HS-5 (cell line): ENCODE measurements at places on chromosomes 5 and 9.
A peak's percentile ranks its signal among the peaks of the same experiment; 100 is the strongest.

- DNase-seq = no peak
Observed at GRCh38 chr9:113231701-113232100, 10.4 kb downstream of the SLC31A1 start.

DNA sequence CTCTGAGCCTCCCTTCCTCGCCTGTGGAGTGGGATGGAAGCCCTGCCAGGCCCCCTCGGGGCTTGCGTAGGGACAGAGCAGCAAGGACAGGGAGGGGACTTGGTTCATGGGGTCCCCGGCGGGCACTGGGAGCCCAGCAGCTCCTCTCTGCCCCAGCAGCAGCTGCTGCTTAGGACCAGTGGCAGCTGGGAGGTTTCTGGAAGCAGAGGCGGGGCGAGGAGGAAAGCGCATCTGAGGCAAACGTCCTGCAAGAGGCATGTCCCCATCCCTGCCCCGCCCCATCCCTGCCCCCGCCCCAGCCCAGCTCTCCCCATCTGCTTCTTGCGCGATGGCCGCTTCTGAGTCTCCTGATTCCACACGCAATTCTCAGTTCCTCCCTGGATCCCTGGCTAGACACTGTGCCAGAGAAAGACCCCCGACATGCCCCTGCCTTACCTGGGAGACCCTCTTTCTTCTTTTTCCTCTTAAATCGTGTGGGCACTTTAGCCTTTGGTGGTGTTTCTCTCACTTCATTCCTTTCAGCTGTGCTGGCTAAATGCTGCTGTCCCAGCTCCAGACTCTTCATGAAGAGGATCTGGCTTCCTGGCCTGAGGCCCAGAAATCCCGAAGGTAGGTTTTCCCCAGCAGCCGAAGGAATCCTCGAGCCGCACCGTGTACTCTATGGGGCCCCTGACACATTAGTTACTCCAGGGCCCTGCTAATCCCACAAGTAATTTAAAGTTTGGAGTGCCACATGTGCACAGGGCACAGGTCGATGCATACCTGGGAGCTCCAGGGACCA, 4.4 kb upstream of the OR2S2 start:
- DNase-seq = no peak

- DNase-seq = no peak
Observed at GRCh38 chr5:139386050-139386438, 2.9 kb upstream of the SLC23A1 start.

- no peak for DNase-seq
Observed at GRCh38 chr5:62690421-62690820, 111.8 kb downstream of the LRRC70 start.

- DNase-seq = peak; percentile 96
Observed at GRCh38 chr5:111748304-111748763, 8.7 kb downstream of the NREP start.

DNA sequence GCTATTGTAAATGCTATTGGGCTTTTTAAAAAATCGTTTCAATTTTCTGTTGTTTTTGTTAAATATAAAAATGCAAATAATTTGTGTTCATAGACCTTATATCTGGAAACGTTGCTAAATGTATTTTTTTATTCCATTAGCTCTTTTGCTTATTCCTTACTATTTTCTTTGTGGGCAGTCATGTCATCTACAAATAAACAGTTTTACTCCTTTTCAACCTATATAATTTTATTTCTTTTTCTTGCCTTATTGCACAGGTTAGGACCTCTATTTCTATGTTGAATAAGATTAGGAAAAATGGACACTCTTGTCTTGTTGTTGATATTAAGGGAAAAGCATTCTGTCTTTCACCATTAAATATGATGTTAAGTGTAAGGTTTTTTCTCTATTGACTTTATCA, 348.8 kb downstream of the CWC27 start:
- DNase-seq = no peak
